ENCODE measurements at places on chromosomes 4 and X.

DNA sequence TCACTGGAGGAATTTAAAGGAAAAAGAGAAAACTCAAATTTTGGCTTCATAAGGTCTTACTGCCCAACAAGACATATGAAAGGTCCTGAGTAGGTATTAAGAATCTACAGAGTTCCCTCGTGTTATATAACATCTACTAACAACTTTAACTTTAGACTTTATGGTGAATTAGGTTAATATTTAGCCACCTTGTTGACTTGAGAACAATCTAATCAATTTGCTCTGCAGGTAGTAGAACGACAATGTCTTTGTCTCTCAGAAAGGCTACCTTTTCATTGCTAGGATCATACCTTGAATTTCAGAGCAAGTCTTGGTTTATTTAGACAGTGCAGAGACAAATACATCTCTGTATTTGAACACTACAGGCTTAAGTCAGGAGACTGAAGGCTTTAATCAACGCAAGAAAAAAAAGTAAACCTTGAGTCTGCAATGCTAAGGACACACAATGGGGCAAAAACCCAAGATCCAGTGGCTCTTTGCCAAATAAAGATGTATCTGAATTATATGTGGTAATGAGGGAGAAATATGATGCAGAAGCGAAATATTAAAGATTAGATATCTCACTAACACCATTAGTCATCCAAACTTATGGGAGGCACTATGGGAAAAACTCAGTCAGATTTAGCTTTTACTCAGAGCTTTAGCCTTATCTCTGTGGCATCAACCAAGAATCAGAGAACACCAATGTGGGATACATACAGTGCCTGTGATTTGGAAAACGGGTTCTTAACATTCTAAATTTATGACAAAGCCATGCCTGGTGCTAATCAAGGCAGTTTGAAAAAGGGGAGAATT, 93.6 kb upstream of the FTHL17 start:
- no peak for DNase-seq

DNA sequence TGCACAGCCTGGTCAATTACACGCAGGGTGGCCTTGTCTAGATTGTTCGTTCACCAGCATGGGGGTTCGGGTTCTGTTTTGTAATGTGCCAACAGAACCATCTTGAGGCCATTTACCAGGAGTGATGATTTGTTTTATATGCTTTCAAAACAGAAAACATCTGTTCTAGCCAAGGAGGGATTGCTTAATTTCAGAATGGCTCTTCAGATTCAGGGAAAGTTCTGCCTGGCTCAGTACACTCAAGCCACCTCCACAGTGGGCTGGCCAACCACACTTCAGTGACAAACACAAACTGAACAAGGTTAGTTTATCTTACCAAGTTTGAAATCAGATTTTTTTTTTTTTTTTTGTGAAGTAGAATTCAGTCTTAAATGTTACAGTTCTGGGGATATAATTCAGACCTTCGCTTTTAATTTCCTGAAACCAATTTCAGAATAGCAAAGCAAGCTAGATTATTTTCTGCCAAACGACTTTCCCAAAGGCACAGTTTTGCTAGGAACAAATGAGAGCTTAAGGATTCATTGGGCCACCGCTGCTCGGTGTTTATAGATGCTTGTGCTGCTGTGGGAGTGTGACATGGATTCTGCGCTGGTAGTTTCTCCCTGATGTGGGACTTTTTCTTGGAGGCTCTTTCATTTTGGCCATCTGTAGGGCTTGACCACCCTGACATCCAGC, 23.4 kb downstream of the SMS start:
- DNase-seq, result no peak

DNA sequence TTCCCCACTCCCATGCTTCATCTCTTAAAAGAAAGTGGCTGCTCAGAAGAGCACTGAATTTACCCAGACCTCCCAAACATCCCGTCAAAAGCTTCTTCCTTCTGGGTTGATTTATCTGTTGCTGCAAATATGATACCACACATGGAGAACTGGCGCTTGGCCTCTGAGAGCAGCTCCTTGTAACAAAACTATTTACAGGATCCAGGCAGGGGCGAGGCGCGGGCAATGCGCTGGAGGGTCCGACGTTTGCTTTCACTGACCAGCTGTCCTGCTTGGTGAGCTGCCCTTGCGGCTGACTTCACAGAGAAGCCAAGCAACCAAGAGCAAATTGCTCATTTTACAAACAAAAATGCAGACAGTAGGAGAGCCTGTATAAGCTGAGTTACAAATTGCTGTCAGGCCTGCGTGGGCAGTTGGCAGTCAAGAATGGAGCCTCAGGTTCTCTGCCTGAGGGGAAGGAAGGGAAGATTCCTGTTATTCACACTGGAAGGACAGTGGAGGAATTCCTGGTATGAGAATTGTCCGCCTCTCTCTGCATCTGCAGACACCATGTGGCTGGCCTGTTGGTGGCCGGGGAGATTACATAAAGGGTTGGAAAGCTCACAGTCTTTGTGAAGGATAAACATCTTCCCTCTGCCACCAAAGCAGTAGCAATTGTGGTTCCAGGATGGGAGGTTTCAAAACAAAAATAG, 192.2 kb upstream of the LEF1 start:
- no peak for DNase-seq

- DNase-seq, result no peak
Measured at GRCh38 chr4:11111876-11112275, 316.8 kb downstream of the HS3ST1 start.

GRCh38 chr4:102546635-102547034, 45.5 kb downstream of the NFKB1 start:
- no peak for DNase-seq

DNA sequence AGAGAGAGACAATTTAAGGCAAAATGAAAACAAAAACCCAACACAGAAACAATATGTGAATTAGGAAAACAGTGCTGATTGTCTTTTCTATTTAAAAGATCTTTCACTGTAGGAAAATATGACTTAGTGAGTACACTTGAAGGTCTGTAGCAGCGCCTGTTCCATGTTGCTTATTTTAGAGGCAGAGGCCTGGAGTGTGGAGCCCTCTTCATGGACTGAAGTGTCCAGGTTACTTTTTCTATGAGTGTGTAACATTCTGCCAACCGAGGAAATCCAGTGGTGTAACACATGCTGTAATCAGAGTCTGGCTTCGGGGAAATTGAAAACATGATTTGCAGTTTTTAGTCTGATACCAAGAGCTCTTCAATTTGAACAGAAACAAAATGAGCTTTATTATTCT, 64.0 kb upstream of the GPRIN3 start:
- no peak for DNase-seq

DNA sequence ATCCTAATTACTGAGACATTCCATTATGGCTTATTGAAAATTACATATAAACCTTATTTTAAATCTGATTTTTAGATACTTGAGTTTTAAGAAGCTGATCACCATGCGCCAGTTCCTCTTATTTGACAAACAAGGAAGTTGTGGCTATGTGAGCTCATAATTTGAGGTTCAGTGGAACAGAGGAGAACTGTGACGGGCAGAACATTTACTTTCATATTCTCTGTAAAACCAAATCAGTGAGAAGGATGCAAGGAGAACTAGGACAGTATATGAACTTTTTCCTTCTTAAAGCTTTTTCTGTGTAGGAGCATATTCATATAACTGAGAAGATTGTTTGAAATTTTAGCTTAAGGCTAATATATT, 25.3 kb downstream of the STIM2 start:
- DNase-seq, result no peak

DNA sequence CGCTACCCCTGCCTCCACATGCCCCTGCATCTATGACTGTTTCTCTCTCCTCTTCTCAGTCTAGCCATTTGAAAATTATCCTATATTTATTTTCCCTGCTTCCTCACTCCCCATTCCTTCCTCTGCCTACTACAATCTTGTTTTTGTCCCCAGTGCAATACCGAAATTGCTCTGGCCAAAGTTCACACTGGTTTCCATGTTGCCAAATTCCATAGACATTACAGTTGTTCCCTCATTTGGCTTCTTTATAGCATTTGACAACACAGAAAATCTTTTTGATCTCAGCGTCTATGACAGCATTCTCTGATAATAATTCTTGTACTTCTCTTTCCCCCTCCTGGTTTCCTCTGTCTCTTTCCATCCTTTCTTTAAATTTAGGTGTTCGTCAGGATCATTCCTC, 99.4 kb downstream of the GPR82 start:
- no peak for DNase-seq

DNA sequence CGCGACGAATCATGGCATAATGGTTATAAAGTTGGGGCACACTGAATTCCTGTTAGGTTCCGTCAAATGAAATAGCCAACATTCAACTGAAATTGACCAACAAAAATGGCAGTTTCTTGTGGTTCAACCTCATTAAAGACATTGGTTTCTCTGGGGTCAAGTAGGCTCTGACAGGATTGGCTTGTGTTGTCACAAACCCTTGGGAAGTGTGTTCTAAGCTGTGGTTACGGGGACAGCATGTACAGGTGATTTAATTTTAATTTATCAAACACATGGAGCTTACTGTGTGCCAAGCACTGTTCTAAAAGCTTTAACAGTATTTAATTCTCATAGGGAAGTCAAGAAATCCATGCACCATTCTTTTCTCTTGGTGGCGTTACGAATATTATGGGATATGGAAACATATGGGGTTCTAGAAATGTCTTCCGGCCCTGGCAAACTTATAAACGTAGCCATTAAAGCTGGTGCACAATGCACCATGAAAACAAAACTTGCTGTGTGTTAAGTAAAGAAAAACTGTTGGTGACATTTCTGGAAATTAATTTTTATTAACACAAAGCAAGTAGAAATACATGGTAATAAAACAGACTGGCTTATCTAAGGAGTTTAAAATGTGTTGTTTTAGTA, 891 bp downstream of the XK start:
- DNase-seq, result no peak

- DNase-seq, result no peak
Measured at GRCh38 chr4:52568351-52568750, 90.8 kb downstream of the USP46 start.

DNA sequence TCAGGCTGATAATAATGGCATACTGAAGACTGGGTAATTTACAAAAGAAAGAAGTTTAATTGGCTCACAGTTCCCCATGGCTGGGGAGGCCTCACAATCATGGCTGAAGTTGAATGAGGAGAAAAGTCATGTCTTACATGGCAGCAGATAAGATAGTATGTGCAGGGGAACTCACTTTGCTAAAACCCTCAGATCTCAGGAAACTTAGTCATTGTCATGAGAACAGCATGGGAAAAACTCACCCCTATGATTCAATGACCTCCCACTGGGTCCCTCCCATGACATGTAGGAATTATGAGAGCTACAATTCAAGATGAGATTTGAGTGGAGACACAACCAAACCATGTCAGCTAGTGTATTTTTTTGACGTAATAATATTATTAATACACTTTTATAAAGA, 149.8 kb upstream of the BOD1L1 start:
- DNase-seq, result no peak

- no peak for DNase-seq
Measured at GRCh38 chr4:94302191-94302590, 40.4 kb downstream of the HPGDS start.

GRCh38 chrX:56233100-56233499, 944 bp downstream of the KLF8 start:
- no peak for DNase-seq

GRCh38 chr4:107018344-107018735, 17.8 kb downstream of the DKK2 start:
- no peak for DNase-seq

- DNase-seq, result no peak
Measured at GRCh38 chr4:44761306-44761705, 35.0 kb upstream of the GNPDA2 start.

DNA sequence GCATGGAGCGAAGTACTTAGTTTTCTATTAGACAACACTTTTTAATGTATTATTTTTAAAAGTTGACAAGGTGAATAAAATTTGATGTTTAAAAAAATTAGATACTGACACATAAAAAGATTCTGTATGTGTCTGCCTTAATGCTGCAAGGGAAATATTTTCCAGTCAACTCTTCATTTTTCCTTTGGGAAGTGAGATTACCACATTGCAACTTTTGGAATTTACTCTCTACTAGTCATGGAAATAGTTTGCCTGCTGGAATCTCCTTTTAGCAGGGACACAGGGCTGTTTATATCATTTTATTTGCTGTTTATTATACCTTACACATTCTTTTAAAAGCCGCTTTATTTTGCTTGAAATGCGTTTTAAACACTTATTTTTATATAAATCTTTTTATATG, 135.1 kb downstream of the MID1 start:
- no peak for DNase-seq

DNA sequence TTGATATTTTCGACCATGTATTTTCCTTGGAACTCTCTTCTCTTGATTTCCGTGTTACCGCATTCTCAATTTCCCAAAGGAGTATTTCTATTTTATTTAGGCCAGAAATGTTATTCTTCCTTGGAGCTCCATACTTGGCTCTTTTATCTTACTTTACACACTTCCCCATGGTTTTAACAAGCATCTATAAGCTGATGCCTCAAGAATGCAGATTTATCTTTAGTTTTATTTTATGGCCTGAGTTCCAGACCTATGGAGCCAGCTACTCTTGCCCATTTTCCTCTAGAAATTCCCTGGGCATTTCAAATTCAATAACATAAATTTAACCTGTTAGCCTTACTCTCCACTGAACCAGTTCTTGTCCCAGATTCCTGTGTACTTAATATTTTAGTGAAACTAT, 43.7 kb downstream of the SULT1E1 start:
- DNase-seq, result no peak

GRCh38 chrX:3290561-3290960, 55.9 kb downstream of the MXRA5 start:
- DNase-seq, result no peak

- no peak for DNase-seq
Measured at GRCh38 chrX:10016519-10017132, 49.5 kb downstream of the CLDN34 start.

DNA sequence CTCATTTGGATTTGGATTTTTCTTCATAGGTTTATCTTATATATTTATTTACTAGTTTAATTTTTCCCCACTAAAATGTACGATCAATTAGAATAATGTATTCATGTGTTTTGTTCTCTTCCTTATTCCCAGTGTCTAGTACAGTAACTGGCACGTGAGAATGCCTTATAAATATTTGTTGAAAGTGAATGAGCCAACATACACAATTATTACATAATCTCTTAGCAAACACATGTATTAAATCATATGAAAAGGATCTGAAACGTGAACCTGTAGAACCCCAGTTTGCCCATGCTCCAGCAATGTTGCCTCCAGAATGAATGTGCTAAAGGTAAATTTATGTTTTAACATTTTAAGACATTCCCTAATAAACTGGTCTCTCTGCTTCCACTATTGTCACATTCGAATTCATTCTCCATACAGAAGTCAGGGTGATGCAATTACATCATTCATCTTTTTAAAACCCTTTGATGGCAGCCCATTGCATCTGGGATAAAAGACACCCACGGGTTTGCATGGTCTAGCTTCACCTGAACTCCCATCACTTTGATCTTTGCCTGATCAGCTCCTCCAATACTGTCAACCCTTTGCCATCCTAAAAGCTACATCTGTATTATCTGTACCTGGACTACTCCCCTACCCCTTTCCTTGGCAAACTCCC, 30.7 kb upstream of the AREG start:
- no peak for DNase-seq
